Activated gamma-delta T cell (primary cell): ENCODE measurements at places on chromosomes 12 and 14.

- no peak for DNase-seq
Measured at GRCh38 chr12:103580026-103580425, 7.0 kb upstream of the STAB2 start.

DNA sequence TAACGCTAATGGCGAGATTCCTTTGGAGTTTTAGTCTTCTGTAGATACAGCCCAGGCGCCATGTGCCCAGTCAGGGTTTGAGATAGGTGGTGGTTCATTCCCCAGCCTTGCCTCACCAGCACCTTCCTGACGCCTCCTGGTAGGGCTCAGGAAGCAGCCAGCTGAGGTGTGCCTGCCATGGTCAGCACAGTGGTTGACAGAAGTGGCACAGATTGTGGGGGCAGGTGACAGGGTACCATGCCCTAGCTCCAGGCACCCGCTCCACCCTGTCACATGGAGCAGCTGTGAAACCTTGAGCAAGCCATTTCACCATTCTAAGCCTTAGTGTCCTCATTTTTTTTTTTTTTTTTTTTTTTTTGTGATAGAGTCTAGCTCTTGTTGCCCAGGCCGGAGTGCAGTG, 45.6 kb downstream of the EVL start:
- no peak for DNase-seq

DNA sequence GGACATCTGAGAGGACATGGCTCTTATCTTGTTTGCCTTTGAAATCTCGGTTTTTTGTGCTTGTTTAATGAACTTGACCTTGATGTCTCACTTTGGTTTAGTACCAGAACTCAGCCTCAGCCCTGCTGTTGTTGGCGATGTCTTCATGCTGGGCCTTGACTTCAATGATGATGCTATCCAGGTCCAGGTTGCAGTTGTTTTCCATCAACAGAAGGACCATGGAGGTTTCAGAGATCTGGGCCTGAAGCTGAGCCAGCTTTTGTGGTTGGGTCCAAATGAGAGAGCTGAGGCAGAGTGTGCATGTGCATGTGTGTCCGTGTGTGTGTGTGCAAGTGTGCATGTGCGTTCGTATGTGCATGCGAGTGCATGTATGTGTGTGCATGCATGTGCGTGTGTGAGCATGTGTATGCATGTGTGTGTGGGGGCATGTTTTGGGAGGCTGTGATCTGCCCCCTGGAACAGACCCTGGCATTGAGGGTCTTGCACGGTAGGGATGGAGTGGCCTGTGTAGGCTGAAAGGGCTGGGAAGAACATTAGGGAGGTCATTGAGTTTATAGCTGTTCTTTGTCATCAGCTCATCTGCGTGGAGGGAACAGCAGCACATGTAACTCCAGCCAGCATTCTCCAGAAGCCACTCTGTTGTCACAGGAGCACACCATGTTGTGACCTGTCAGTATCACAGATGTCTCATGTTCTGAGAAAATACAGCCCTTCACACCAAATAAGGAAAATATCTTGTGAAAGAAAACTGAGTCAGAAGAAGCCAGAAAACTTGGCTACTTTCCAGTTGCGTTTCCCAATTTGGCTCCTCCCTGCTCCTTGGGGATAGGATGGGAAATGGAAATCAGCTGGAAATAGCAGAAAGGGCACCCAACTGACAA, 10.0 kb upstream of the KRT82 start:
- no peak for DNase-seq

DNA sequence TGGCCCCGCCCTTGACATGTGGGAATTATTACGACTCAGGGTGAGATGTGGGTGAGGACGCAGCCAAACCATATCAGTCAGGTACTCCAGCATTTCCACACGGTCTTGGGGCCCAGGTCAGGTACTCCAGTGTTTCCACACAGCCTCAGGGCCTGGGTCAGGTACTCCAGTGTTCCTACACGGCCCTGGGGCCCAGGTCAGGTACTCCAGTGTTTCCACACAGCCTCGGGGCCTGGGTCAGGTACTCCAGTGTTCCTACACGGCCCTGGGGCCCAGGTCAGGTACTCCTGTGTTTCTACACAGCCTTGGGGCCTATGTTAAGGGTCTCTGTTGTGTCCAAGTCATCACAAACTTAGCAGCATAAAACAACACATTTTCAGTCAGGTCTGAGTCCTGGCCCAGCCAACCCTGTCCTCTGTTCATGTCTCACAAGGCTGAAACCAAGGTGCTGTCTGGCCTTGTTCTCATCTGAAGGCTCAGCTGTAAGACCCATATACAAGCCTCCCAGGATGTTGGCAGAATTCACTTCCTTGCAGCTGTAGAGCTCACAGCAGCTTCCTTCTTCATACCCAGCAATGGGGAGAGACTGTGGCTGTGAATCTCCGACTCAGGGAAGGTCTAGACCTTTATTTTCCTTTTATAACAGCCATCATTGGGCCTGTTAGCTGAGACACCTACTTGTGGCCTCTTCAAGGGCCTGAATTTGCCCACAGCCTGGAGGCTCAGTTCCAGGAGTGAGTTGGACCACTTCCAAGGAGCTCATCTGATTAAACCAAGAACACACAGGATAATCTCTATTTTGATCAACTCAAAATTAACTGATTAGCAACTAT, 107.6 kb upstream of the SFSWAP start:
- DNase-seq = no peak

GRCh38 chr12:66862356-66862985, 183.6 kb upstream of the GRIP1 start:
- DNase-seq = no peak

DNA sequence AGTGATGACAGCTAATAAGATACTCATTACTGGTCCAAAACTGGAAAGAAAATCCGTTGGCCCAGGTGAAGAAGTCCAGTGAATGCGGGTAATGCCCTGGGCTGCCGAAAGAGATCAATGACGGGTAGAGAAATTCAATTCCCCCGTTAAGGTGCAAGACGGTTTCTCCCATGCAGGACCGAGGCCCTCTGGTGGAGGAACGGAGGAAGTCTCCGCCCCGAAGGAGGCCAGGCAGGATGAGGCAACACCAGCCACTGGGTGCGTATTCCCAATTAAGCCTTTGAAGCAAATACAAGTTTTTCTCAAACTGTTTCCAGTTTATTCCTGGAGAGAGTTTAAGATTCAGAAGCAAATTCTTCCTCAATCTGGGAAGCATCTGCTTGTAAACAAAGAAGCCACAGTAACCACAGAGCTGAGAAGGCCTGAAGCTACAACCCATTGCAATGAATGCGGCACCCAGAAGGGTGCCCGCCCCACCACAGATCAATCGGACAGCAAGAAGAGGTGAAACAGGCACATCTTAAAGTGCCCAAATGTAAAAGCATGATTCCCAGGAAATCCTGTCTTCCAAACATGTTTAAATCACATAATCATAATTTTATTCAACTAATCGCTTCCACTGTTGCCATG, 118.5 kb downstream of the TTC7B start:
- no peak for DNase-seq

DNA sequence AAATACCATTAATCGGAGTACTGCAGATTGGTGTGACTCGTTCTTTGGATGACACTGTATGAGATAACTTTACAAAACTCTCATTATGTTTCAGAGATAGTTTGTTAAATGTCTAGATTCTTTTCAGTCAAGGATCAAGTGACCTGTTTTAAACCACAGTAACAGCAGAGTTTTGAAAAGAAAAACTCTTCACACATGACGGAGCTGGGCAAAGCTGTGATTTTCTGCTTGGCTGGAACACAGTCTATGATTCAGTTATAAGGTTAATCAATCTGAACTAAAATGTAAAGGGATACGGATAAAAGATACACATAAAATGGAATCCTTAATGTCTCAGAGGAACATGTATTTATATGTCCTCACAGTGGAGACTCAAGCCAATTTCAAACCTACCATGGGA, 573.2 kb downstream of the PRKD1 start:
- no peak for DNase-seq

GRCh38 chr14:60512126-60512525, 3.2 kb downstream of the SIX6 start:
- DNase-seq = no peak

DNA sequence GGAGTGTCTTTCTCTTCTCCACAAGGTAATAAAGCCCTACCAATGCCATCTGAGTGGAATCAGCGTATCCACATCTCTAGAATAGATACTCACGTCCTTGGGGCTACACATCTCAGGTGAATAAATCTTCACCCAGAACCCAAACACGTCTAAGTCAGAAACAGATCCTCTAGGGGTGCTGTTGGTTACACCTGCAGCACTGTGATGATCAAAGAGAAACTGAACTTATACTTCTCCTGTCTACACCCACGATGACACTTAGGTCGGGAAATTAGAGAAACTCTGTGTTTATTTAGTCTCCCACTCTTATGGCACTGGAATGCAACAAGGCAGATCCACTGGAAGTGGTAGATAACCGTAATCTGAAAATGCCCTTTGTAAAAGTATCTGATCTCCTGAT, 46.2 kb downstream of the WIF1 start:
- no peak for DNase-seq

DNA sequence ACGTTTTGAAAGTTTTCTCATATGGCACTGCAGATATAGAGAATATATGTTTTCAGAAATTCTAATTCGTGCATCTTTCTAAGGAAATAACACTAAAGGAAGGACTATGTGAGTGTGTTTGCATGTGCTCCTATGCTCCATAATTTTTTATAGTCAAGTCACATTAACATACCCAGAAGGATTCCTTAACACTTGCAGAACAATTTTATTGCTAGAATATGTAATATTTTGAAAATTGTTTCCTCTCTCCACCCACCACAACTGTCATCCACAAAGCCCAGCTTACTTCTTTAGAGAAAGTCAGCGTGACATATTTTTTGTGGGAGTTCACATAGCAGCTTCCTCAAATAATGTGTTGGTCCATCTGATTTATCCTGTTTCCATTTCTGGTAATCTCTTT, 604.6 kb upstream of the MGAT4C start:
- no peak for DNase-seq

DNA sequence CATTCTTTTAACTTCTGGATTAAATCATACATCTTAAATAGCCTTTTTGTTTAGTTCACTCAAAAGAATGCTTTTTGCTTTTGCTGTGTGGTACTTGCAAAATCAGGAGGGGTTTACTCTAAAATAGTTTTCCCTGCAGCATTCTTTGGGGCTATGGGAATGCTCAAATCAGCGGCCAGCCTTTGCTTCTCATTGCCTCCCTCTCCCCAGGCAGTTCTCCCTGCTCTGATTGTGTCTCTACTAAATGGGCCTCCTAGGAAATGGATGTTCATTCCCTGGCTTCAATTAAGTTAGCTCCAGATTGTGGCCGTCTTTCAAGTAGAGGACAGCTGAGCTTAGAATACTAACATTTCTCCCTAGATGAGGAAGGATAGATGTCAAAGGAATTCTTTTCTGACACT, 4.4 kb downstream of the TULP3 start:
- no peak for DNase-seq

- DNase-seq = no peak
Measured at GRCh38 chr12:19737019-19737418, 297.7 kb downstream of the AEBP2 start.

GRCh38 chr12:131430158-131430742, 280.6 kb upstream of the SFSWAP start:
- no peak for DNase-seq

DNA sequence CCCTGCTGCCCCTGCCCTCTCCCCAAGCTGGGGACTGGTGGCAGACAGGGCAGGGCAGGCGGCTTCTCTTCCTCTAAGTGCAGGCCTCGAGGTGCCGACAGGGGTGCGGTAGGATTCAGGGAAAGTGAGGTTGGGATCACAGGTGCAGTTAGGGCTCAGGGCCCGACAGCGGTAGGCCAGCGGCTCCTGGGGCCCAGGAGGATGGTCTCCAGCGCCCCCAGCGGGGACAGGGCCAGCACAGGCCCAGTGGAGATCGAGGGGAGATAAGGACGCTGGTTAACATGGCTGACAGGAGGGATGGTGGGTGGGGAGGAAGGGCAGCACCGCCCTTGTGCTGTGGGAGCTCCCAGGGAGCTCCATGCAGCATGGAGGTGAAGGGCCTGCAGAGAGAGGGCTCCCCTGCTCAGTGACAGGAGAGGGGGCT, 935 bp upstream of the CRIP1 start:
- peak; percentile 30 for DNase-seq

GRCh38 chr12:66296176-66296683, 6.1 kb upstream of the HELB start:
- DNase-seq = no peak

GRCh38 chr12:6018265-6018664, 73.2 kb upstream of the ANO2 start:
- no peak for DNase-seq

DNA sequence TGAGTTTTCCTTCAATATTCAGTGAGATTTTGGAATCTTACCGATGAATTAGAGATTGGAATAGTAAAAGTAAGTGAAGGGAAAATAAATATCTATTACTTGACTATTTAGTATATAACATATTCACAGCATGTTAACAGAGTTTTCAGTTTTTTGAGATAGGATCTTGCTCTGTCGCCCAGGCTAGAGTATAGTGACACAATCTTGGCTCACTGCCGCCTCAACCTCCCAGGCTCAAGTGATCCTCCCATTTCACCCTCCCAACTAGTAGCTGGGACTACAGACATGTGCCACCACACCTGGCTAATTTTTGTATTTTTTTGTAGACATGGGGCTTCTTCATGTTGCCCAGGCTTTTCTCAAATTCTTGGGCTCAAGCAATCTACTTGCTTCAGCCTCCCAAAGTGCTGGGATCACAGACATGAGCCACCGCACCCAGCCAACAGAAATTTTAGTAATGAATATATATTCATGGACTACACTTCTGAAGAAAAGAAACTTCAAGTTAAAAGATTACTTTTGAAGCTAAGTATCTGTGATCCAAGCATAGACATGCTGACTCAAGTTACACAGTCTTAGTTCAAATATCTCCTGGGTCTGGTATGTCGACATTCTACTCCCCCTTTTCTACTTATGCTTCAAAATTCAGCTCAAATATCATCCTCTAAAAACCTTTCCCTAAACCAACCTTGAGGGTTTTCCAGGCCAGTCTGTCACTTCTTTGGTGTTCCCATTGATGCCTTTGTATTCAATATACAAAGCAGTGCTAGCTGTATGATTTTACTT, 13.8 kb downstream of the UBE2N start:
- DNase-seq = no peak

- no peak for DNase-seq
Measured at GRCh38 chr12:48768147-48768546, 20.7 kb downstream of the ADCY6 start.

DNA sequence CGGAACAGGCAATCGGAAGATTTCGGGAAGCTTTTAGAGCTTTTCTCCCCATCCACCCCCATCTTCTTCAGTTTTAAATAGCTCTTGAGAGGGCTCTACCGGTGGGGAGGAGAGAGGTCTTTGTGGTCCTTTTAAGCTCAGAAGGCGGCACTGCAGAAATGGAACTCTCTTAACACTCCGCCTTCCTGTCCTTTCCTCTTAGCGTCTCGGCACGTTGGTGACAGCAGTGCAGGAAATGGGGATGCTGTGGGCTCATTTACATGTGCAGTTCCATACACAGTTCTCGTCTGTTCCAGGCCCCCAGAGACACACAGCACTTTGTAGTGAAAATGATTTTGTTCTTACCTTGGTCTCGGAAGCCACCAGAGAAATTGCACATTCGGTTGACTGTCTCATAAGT, 50.4 kb upstream of the RIN3 start:
- DNase-seq = no peak

DNA sequence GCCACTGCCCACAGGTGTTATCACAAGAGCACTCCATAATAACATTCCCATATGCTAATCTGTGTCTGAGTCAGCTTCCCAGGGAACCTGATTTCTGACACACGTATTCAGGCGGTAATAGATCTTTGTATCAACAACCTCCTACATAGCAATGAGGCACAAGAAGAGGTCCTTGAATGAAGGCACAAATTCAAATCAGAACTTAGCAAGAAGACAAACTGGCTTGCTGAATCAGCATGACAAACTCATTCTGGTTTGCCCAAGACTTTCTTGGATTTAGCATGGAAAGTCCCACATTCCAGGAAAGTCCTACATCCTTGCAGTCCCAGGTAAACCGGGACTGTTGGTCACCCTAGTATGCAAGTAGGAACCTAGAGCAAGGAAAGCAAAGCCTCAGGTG, 33.9 kb upstream of the RNU6-7 start:
- DNase-seq = no peak
